Activated B cell treated with CpG ODN at 0.5 μM for 24 hours (primary cell): ENCODE measurements at places on chromosomes 2 and 18.

- DNase-seq = no peak
Measured at GRCh38 chr2:44723921-44724320, 217.6 kb upstream of the SIX3 start.

- DNase-seq = no peak
Measured at GRCh38 chr2:149271575-149271974, 58.8 kb upstream of the LYPD6 start.

GRCh38 chr2:43254331-43254730 is 27.9 kb upstream of the ZFP36L2 start:
- no peak for DNase-seq

GRCh38 chr2:86223140-86223926 is 24.1 kb downstream of the MRPL35 start:
- no peak for DNase-seq

DNA sequence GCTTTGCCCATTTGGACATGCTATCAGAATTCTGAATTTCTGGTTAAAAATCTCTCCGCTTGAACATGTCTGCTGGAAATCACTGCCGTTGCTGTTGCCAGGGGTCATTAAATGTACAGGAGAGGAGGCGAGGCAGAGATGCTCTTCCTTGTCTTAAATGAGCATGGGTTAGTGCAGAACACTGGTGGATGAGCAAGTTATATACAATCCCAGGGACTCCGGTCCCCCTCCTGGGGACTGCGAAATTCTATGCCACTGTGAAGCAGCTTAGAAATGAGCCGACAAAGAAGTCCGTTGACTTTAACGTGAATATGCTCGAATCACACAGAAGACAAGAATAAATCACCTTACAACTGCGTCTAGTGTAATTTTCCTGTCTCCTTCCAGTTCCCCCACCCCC is 95.1 kb upstream of the KLHL14 start:
- DNase-seq = no peak

- no peak for DNase-seq
Measured at GRCh38 chr2:81550277-81550676, 1245.7 kb upstream of the LRRTM1 start.

DNA sequence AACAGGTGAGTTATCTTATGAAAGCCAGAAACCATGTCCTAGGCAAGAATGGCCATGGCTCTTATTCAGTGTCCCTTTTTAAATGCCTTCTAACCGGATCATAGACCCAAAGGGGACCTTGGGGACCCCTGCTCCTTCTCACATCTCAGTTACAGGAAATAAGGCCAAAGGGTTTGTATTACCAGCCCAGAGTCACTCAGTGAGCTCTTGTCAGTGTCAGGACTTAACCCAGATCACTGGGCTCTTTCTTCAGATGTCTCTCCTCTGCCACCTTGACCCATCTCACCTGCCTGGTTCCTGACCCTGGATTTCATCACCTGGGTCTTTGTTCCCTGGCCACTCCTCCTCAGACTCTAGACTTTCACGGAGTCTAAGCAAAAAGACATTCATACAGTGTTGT is 556.7 kb downstream of the CMPK2 start:
- no peak for DNase-seq

- DNase-seq = peak; percentile 73
Measured at GRCh38 chr18:35580701-35581539, 620 bp upstream of the GALNT1 start.

- no peak for DNase-seq
Measured at GRCh38 chr2:230777721-230778120, 65.1 kb downstream of the CAB39 start.

- DNase-seq = no peak
Measured at GRCh38 chr2:136479696-136480095, 285.6 kb upstream of the THSD7B start.

GRCh38 chr2:152508446-152508845 is 173.5 kb downstream of the FMNL2 start:
- no peak for DNase-seq

DNA sequence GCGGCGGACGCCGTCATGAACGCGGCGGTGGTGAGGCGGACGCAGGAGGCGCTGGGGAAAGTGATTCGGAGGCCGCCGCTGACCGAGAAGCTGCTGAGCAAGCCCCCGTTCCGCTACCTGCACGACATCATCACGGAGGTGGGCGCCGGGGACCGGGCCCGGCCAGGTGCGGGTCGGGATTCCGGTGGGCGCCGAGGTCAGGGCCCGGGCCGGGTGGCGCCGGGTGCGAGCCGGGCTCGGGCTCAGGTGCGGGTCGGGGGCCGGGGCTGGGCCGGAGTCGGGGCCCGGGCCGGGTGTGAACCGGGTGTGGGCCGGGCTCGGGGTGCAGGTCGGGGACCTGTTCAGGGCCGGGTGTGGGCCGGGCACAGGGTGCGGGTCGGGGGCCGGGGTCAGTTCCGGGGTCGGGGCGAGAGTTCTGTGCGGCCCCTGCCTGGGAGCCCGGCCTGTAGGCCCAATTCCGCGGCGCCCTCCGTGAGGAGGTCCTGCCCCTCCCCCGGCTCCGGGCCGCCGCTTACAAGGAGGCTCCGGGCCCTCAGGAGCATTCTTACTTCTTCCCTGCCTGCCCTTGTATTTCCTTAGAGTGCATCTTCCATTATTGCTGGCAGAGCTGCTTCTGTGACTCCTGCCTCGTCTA is 447 bp downstream of the TRAF3IP1 start:
- DNase-seq = no peak

- no peak for DNase-seq
Measured at GRCh38 chr2:212945526-212945925, 205.9 kb downstream of the IKZF2 start.

- no peak for DNase-seq
Measured at GRCh38 chr2:37654419-37654818, 17.0 kb downstream of the CDC42EP3 start.

DNA sequence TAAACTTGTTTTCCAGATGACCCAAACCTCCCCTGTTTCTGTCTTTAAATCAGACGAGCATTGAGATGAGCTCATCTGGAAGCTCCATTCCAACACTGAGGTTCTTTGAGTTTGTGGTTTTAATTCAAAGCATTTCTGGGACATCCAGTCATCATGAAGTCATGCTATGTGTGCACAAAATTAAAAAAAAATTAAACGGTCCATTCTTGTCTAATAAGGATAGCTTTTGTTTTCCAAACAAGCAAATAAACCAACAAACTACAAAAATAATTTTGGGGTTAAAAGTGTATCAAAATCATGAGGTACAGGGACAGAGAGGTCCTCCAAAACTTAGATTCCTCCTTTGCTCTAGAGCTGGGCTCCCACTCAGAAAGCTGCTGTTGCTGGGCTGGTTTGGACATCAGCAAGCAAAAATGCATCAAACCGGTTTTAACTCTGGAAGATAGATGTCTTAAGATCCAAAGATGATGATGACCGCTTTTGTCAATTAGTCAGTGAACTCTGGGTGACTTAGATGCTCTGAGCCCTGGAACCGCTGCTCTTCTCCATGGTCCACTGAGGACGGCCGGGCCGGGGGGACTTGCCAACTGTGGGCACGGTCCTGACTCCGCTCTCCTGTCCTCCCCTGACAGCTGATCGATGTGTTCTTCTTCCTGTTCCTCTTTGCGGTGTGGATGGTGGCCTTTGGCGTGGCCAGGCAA is 65.4 kb downstream of the TRPM8 start:
- no peak for DNase-seq

DNA sequence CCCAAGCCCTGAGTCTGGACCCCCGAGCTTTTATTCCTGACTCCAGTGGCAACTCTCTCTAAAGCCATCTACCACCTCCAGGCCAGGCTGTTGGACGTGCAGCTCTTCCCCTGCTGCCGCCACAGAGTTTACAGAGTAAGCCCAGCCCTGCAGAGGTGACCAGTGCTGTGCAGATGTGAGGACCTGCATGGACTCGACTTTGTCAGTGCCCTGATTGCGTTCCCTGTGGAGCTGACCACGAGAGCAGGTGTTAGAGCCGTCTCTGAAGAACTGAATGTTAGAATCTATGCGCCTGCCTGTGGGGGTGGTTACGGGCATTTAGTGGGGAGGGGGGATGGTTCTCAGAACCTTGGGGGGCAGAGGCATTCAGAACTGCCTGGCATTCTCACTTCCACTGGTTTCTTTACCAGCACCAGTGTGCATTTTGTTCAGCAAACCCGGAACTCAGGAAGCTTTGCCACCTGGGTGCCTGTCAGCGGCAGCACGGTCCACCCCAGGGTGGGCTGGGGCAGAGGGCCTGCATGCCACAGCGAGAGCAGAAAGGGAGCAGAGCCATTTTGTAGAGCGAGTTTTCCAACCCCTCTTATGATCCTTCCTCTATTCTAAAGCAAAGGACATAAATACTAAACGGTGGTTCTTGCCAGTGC is 137.9 kb downstream of the KLHL29 start:
- DNase-seq = no peak

DNA sequence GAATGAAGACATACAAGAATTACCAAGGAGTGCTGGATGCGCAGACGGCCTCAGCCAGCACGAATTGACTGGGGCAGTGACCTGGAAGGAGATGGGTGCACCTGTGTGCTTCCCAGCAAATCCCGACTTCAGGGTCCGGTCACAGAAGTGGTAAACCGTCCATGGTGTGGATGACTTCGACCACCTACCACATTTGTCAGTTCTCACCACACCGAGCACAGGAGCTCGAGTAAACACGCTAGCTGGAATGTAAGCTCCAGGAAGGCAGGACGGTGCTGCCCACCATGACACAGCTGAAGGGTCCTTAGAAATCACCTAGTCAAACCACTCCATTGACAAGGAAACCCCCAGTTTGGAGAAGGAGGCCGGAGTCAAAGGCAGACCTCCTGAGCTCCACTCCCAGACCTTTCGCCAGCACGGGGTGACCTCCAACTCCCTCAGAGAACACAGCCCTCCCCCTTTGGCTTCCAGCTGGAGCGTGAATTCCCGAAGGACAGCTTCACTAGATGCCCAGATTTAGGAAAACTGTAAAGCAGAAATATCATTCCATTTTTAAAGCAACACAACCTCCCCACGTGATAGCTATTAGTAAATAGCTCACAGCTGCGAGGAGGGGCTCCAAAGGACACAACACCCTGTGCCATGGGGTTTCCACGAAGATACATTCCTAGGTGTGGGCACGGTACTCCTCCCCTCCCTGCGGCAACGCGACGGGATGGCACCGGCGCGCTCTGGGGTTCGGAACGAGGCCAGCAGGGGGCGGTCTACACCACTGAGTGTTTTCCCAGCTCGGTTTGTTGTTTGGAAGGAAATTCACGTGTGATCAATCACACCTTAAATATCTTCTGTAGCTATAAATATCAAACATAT is 34.1 kb upstream of the GNAL start:
- DNase-seq = peak; percentile 24

GRCh38 chr2:129016972-129017371 is 698.3 kb upstream of the HS6ST1 start:
- DNase-seq = no peak

DNA sequence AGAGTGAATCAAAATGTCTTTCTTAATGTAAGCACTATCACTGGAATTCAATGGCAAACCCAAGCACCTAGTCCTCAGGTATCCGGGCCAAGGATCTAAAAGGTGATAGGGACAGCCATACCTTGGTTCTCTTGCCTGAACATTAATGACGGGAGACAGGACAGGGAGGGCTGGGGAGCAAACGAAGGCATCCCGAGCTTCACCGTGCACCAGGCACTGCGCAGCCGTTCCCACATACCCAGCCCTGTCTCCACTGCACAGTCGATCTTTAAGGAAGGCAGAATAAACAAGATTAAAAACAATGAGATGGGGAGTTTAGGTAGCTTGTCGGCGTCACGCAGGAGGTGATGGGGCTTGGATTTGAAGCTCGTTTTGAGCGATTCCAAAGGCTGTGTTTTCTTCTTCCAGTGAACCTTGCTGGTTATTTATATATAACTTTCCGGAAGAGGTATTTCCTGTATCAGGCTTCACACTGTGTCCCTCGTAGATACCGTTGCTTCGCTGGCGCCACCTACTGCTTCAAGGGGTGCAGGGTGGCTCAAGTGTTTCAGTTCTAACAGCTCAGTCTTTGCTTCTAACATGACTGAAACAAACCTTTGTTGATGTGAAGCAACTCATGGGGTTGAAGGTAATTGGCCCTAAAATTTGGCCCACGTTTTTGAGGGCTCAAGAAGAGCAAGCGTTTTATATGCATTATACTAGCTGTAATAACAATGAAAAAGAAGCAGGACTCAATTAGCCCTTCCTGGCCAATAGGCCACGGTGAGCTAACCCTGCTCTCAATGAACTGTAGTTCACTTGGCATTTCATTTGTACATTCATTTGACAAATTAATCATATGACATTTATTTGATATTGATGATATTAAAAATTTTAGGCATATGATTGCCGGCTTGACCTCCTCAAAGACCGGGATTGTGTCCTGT is 77.4 kb downstream of the DCDC2C start:
- no peak for DNase-seq

DNA sequence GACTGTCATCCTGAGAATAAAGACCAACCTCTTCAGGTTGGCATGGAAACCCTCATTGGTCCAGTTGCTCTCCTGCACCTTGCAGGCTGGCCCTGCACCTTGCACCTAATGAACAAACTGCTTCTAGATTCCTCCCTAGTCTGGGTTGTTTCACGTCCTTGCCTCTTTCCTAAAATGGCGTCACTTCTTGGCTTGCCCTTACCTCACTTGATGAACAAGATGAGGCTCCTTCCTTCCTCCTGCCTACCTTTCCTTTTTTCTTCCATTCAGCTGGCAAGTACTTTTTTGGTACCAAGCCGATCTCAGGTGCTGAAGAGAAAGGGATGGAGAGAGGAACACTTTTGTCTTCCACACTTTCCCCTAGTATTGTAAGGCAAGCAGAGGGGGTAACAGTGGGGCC is 74.5 kb downstream of the MYCN start:
- no peak for DNase-seq

DNA sequence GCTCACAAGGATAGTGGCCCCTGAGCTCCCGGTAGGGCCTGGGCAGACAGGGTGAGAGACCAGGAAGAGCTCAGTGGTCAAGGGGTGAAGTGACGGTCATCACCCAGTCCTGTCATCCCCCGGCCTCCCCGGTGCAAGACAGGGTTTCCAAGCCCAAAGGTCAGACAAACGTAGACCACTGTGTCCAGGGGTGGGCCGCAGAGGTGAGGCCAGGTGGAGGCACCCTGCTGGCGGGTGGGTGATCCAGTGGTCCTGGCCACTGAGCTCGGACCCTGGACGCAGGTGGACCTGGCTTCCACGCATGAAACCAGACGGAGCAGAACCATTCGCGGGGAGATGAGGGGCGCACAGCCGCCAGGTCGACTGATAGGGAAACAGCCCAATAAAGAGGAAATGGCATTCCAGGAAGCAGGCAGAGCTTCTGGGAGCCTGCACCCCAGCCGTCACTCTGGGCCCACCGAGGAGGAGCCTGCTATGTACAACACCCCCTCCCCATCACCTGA is 14.4 kb upstream of the SNED1 start:
- peak; percentile 13 for DNase-seq

GRCh38 chr2:173355132-173355865 is 627 bp downstream of the CDCA7 start:
- DNase-seq = peak; percentile 34

DNA sequence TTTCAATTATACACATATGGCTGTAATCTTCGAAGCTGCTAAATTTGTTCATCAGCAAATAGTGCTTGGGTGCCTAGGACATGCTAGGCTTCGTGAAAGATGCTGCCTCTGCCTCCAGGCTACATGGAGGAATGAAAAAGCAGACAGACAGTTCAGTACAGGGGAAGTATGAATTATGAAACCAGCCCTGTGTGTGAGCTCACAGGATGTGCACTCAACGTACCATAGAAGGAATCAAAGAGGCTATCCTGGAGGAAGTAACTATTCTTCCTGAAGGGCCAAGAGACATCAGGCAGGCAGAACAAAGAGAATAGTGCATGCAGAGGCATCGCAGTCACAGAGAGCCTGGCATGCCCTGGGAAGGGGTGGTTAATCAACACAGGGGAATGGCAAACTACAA is 61.4 kb downstream of the DYM start:
- no peak for DNase-seq

GRCh38 chr2:163348857-163349380 is 386.9 kb downstream of the FIGN start:
- DNase-seq = no peak

GRCh38 chr18:56570978-56571377 is 67.4 kb downstream of the TXNL1 start:
- no peak for DNase-seq
